Activated T-helper 17 cell treated with anti-CD3 and anti-CD28 coated beads, Interleukin-2, amount 50 U/mL, for 72 hours (primary cell): ENCODE measurements at places on chromosomes 4 and X. TPM values are rescaled to one million over a fixed set of nuclear protein-coding genes. Genes with fewer than 3 reads are reported as not detected.

DNA sequence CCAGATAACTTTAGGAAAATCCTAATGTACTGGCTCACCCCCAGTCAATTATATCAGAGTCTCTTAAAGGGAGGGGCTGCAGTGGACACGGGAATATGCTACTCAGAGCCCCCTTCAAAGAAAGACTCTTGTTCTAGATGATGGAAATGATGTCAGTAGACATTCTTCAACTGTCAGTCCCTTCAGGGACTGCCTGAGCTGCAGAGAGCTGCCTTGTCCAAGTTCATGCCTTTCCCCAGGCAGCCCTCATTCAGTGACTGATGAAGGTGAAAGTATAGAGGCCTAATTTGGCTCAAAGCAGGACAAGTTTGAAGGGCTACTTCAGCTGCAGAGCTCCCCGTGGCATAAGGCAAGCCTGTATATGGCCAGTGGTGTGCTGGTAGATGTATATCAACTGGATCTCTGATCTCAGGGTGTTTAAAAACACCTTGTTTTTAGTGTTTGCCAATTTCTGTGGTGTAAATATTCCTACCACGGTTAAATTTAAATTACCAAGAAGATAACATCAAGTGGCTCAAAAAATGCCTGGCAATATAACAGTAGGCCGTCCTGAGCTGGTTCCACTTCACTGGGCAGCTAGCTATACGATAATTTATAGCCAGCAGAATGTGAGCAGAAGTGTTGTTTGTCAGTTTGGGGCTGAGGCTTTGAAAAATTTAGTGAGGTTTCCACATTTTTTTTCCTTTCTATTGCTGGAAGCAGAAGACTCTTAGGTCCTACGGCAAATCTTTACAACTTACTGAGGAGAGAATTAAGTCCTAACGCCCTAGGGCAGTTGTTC lies 748.8 kb upstream of the FTHL17 start:
- no peak for ATAC-seq

BTC gene
- total RNA-seq: not detected

DNA sequence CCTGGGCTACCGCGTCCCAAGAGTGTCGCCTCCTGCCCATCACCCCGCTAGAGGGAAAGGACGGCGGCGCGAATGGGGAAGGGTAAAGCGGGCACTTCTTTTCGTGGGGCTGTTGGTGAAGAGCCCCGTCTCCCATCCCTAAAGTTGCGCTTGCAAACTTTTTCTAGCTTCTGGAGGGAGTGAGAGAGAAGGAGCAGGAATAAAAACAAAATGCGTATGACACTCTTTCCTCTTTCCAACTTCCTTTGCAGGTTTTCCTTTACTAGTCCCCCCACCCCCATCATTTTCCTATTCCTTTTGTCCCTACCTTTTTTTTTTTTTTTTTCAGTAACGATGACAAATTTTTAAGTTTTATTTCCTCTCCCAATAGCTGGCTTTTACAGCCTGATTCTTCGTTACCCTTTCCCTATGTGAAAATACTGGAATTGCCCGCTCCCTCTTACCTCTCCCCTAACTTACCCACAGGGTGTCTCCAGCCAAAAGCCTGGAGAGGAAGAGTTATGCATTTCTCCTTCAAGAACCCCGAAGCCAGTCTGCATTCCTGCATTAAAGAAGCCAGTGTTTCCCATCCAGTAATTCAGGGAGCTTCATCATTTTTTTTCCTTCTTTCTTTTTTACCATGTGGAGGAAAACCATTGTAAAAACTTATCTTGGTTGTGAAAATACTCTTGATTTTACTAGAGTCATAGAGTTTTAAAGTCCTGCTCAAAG lies 613 bp upstream of the ARSJ start:
- ATAC-seq: peak; percentile 54

UGT2B10 gene
- not detected for total RNA-seq

AFF2 gene
- total RNA-seq: 0.13 TPM

BMX gene
- not detected for total RNA-seq

PAGE2B gene
- total RNA-seq: 1.1 TPM

DNA sequence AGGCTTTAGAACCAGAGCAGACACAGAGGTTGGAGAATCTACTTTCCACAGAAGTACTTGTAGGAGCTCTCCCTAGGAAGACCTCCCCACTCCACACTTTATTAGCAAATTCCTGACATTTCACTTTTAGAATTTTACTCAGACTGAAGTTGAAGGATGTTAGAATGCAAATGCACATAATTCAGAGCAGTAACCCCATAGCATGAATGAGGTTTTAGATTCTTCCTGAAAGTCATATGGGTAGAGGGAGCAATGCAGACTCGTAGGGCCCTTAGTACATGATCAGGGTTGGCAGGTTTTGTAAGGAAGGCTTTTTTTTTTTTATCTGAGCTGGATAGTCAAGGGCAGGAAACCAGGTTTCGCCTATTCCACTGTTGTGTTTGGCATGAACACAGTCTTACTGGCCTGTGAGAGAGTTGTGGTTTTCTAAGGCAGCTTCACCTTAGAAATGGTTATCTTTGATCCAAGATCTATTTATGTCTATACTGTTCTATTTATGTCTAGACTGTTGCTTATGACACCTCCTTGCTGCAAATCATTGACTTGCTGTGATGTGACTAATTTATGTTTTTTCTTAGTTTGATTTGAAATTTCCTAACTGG lies 48.9 kb downstream of the SPATA18 start:
- ATAC-seq: no peak

- ATAC-seq: peak; percentile 77
Measured at GRCh38 chr4:26372525-26373172, 51.8 kb downstream of the RBPJ start.
